ENCODE measurements at places on chromosomes 13 and 19. TPM values are rescaled to one million over a fixed set of nuclear protein-coding genes. Genes with fewer than 3 reads are reported as not detected.

Gene FFAR2
- total RNA-seq, result not detected

Gene RINL
- total RNA-seq, result 5.3 TPM

Gene GPR183
- total RNA-seq, result 2.9 TPM

Gene IGFLR1
- 0.77 TPM for total RNA-seq

Gene OVOL3
- not detected for total RNA-seq

Gene C19orf25
- total RNA-seq, result 17.7 TPM

Gene TMPRSS9
- total RNA-seq, result 0.69 TPM

Gene KPNA3
- total RNA-seq, result 23.1 TPM

Gene SLC10A2
- total RNA-seq, result not detected

Gene SH2D3A
- total RNA-seq, result not detected

Gene WDR87
- total RNA-seq, result not detected

Gene NLRP11
- not detected for total RNA-seq

Gene ZNF527
- 6.9 TPM for total RNA-seq

Gene RDH8
- not detected for total RNA-seq

Gene PLPP2
- 4.9 TPM for total RNA-seq

Gene CLDND2
- total RNA-seq, result 1.2 TPM

Gene ZNF90
- total RNA-seq, result 0.29 TPM

Gene CATSPERD
- total RNA-seq, result not detected

Gene RSPH6A
- not detected for total RNA-seq

Gene ADM5
- total RNA-seq, result 6.0 TPM

Gene PROZ
- not detected for total RNA-seq

Gene IGFL2
- 0.61 TPM for total RNA-seq

Gene ZNF569
- total RNA-seq, result 17.6 TPM

Gene PSG4
- total RNA-seq, result not detected

Gene DDX39A
- total RNA-seq, result 50.9 TPM

Gene TRIM28
- 192 TPM for total RNA-seq

Gene DACH1
- 2.0 TPM for total RNA-seq

Gene ZFP36
- 46.6 TPM for total RNA-seq

Gene RNF225
- not detected for total RNA-seq

Gene CABP5
- not detected for total RNA-seq

Gene B3GLCT
- 20.0 TPM for total RNA-seq

Gene FOSB
- 28.6 TPM for total RNA-seq

Gene ZNF235
- 9.2 TPM for total RNA-seq

Gene ICAM1
- 20.6 TPM for total RNA-seq

Gene CCDC169
- total RNA-seq, result 0.49 TPM

Gene GMIP
- 5.6 TPM for total RNA-seq

Gene KDM4B
- 30.3 TPM for total RNA-seq

Gene PLIN5
- total RNA-seq, result 2.6 TPM

Gene SLC7A9
- not detected for total RNA-seq

Gene LGALS7B
- total RNA-seq, result not detected

Gene MTUS2
- total RNA-seq, result 3.6 TPM

Gene SPACA4
- not detected for total RNA-seq

Gene HAUS8
- 2.6 TPM for total RNA-seq

Gene C5AR2
- 0.29 TPM for total RNA-seq

Gene ZNF549
- 8.2 TPM for total RNA-seq

Gene PGLYRP1
- total RNA-seq, result not detected

Gene AMH
- total RNA-seq, result not detected

Gene RELB
- total RNA-seq, result 22.0 TPM

Gene ZNF772
- total RNA-seq, result 10.6 TPM

Gene POLD1
- 47.9 TPM for total RNA-seq

Gene ZSCAN4
- total RNA-seq, result not detected

Gene ZNRF4
- total RNA-seq, result not detected

Gene NKG7
- total RNA-seq, result 1.0 TPM

Gene TMEM150B
- not detected for total RNA-seq

Gene PPM1N
- total RNA-seq, result 42.5 TPM

Gene KLK2
- not detected for total RNA-seq

Gene TUBA3C
- total RNA-seq, result not detected

Gene TGFBR3L
- total RNA-seq, result not detected

Gene SMAD9
- total RNA-seq, result 3.6 TPM

Gene ANGPTL4
- total RNA-seq, result 21.2 TPM
